ENCODE measurements at places on chromosomes 4 and X.

- no peaks in the 10 kb centered on the region for H3K4me1 ChIP-seq
- H3K27ac ChIP-seq, result no peak overlapping the region
- peaks cover 31% of the 10 kb centered on the region for H3K27me3 ChIP-seq
- no peaks in the 10 kb centered on the region for H3K36me3 ChIP-seq
These were observed 9.1 kb downstream of the IGFBP7 start for GRCh38 chr4:57100979-57101651.

- peaks cover 10% of the 10 kb centered on the region for H3K27me3 ChIP-seq
- H3K27ac ChIP-seq, result no peak overlapping the region
- no peak for DNase-seq
- H3K4me3 ChIP-seq, result no peak overlapping the region
- H3K36me3 ChIP-seq, result no peaks in the 10 kb centered on the region
These were observed 8.0 kb upstream of the VAMP7 start for GRCh38 chrX:155873188-155873587.

DNA sequence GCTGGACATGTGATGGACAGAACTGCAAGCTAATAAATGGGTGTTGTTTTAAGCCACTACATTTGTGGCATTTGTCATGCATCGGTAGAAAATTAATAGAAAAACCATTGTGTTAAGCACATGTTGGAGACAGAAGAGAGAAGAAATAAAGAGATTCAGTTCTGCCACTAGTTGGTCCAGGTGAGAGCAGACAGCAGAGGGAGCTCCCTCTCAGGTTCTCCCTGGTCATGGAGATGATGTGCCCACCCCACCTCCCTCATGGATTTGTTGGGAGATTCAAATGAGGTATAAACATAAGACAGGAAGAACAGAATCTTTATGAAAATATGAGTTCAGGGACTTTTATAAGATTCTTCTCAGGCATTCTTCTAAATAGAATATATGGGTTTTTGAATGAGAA, 36.8 kb upstream of the OCIAD2 start:
- no peaks in the 10 kb centered on the region for H3K27me3 ChIP-seq
- peaks cover 6% of the 10 kb centered on the region for H3K4me1 ChIP-seq
- peaks cover 1% of the 10 kb centered on the region for H3K36me3 ChIP-seq
- DNase-seq, result no peak

DNA sequence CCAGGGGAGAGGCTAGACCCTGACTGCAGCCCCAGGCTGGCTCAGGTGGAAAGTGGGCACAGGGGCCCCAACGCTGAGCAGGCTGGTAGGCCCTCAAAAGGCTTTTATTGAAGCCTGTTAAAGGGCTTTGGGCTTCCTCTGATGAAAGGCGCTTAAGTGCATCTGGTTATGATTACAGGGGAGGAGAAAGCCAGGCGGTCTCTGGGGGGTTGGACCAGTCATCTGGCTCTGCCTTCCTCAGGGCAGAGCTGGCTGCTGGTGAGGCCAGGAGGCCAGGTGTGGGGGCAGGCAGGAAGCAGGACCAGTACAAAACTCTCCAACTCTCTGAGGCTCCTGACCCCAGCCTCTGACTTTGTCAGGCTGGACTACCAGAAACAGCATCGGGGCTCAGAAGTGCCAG, 68.8 kb upstream of the BCOR start:
- DNase-seq, result no peak
- peak overlapping the region; percentile 38 for H3K27ac ChIP-seq
- peaks cover 9% of the 10 kb centered on the region for H3K4me1 ChIP-seq
- H3K27me3 ChIP-seq, result no peaks in the 10 kb centered on the region

- no peak overlapping the region for H3K4me3 ChIP-seq
- DNase-seq, result no peak
- no peak overlapping the region for H3K27ac ChIP-seq
- H3K27me3 ChIP-seq, result no peaks in the 10 kb centered on the region
These were observed 1216.5 kb downstream of the RAPGEF2 start for GRCh38 chr4:160319221-160319867.

DNA sequence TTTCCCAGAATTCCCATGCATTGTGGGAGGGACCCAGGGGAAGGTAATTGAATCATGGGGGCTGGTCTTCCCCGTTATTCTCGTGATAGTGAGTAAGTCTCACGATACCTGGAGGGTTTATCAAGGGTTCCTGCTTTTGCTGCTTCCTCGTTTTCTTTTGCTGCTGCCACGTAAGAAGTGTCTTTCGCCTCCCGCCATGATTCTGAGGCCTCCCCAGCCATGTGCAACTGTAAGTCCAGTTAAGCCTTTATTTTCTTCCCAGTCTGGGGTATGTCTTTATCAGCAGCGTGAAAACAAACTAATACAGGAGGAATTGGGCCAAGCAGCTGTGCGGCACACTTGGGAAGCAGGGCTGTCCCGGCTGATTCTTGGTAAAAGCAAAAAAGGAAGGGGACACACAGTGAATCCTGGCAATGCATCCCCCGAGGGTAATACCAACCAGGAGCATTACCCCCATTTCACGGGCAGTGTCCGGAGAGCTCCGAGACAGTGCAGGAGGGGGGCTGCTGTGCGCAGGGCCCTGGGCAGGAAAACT, 185.7 kb downstream of the AFAP1 start:
- peaks cover 6% of the 10 kb centered on the region for H3K4me1 ChIP-seq
- H3K4me3 ChIP-seq, result no peak overlapping the region
- H3K27ac ChIP-seq, result no peak overlapping the region
- DNase-seq, result no peak
- H3K27me3 ChIP-seq, result no peaks in the 10 kb centered on the region

- H3K36me3 ChIP-seq, result peaks cover 21% of the 10 kb centered on the region
- peak overlapping the region; percentile 92 for H3K27ac ChIP-seq
- peaks cover 31% of the 10 kb centered on the region for H3K4me1 ChIP-seq
- peak; percentile 59 for DNase-seq
- H3K27me3 ChIP-seq, result no peaks in the 10 kb centered on the region
- H3K4me3 ChIP-seq, result peak overlapping the region; percentile 87
These were observed 78.0 kb upstream of the BCOR start for GRCh38 chrX:40175511-40176350.

GRCh38 chr4:76993787-76994641, 44.5 kb downstream of the SEPTIN11 start:
- no peaks in the 10 kb centered on the region for H3K27me3 ChIP-seq
- DNase-seq, result no peak
- H3K27ac ChIP-seq, result no peak overlapping the region
- H3K36me3 ChIP-seq, result peaks cover 14% of the 10 kb centered on the region

DNA sequence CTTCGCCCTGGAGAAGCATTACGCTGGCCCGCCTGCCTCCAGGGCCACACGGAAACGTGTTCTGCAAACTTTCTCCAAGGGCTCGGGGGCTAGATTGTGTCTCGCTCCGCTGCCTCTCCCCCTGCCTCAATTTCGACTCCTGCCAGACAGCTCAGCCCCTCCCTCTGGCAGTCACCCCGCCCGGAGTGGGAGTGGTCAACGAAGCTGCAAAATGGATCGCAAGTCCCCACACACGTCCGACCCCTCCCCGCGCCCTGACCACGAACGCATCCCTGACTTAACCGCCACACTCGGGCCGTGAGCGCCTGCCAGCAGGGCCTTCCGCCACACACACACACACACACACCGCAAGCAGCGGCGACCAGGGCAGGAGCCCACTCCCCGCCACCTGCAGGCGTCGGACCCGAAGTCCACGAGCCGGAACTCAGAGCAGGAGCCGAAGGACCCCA, 47.0 kb upstream of the NKAP start:
- peaks cover 9% of the 10 kb centered on the region for H3K4me1 ChIP-seq
- no peak overlapping the region for H3K27ac ChIP-seq
- peaks cover 81% of the 10 kb centered on the region for H3K27me3 ChIP-seq
- DNase-seq, result no peak
- peaks cover 2% of the 10 kb centered on the region for H3K36me3 ChIP-seq
- peak overlapping the region; percentile 50 for H3K4me3 ChIP-seq

GRCh38 chr4:2802618-2803531, 10.0 kb downstream of the SH3BP2 start:
- H3K4me3 ChIP-seq, result no peak overlapping the region
- H3K4me1 ChIP-seq, result peaks cover 21% of the 10 kb centered on the region
- no peak overlapping the region for H3K27ac ChIP-seq
- H3K36me3 ChIP-seq, result no peaks in the 10 kb centered on the region

GRCh38 chr4:133440404-133440803, 291.3 kb downstream of the PCDH10 start:
- no peak overlapping the region for H3K4me3 ChIP-seq
- no peak for DNase-seq
- H3K4me1 ChIP-seq, result no peaks in the 10 kb centered on the region

- H3K27me3 ChIP-seq, result no peaks in the 10 kb centered on the region
- DNase-seq, result no peak
- no peak overlapping the region for H3K27ac ChIP-seq
- H3K4me3 ChIP-seq, result no peak overlapping the region
These were observed 69.7 kb upstream of the MAGEB16 start for GRCh38 chrX:35728481-35728880.

- H3K4me3 ChIP-seq, result no peak overlapping the region
- H3K27ac ChIP-seq, result no peak overlapping the region
- no peaks in the 10 kb centered on the region for H3K4me1 ChIP-seq
- H3K27me3 ChIP-seq, result peaks cover 9% of the 10 kb centered on the region
- no peaks in the 10 kb centered on the region for H3K36me3 ChIP-seq
- DNase-seq, result no peak
These were observed 7.3 kb downstream of the TREX2 start for GRCh38 chrX:153438532-153438931.
